ENCODE measurements at places on chromosomes 7 and 10. TPM values are rescaled to one million over a fixed set of nuclear protein-coding genes. Genes with fewer than 3 reads are reported as not detected.

ADAP1 gene
- total RNA-seq: 30.7 TPM

IRF5 gene
- total RNA-seq: 29.4 TPM

WEE2 gene
- not detected for total RNA-seq

SLC13A1 gene
- total RNA-seq: not detected

PUS7 gene
- total RNA-seq: 10.9 TPM

TAF3 gene
- 11.8 TPM for total RNA-seq

GIMAP4 gene
- total RNA-seq: 83.3 TPM

ASCC1 gene
- total RNA-seq: 27.4 TPM

EPHB6 gene
- total RNA-seq: 12.8 TPM

LARP4B gene
- total RNA-seq: 126 TPM

DUS4L gene
- total RNA-seq: 5.2 TPM

KCP gene
- 1.3 TPM for total RNA-seq

PNLIP gene
- total RNA-seq: not detected

SFRP4 gene
- total RNA-seq: 6.7 TPM

SPDYE5 gene
- total RNA-seq: not detected

PAX4 gene
- not detected for total RNA-seq

CLCN1 gene
- total RNA-seq: not detected

All from upper lobe of right lung (tissue), 1 donor.